EH (cell line): ENCODE measurements at places on chromosomes 3 and 15.

- peak; percentile 96 for DNase-seq
Measured at GRCh38 chr3:141412087-141412935, 44.0 kb downstream of the ZBTB38 start.

DNA sequence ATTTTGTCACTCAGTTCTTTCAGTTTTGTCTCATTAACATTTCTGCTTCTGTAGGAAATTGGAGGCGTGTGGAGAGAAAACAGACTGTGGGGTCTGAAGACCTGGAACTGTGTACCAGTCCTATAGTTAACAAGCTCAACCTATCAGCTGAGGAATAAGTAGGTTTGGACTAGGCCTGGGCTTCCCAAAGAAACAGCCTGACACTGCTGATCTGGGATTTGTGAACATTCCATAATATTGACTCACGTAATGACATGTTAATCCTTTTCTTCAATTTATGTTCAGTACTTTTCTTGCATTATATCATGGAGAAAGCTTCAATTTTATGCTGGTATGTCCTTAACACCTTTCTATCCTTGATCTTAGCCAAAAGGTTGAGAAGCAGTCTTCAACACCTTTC is 181.6 kb upstream of the RORA start:
- DNase-seq = peak; percentile 6

GRCh38 chr3:168094877-168095610 is 680 bp downstream of the GOLIM4 start:
- DNase-seq = peak; percentile 81

- DNase-seq = no peak
Measured at GRCh38 chr15:62896380-62896866, 146.1 kb upstream of the TPM1 start.

GRCh38 chr3:804211-804610 is 288.6 kb upstream of the CNTN6 start:
- no peak for DNase-seq

DNA sequence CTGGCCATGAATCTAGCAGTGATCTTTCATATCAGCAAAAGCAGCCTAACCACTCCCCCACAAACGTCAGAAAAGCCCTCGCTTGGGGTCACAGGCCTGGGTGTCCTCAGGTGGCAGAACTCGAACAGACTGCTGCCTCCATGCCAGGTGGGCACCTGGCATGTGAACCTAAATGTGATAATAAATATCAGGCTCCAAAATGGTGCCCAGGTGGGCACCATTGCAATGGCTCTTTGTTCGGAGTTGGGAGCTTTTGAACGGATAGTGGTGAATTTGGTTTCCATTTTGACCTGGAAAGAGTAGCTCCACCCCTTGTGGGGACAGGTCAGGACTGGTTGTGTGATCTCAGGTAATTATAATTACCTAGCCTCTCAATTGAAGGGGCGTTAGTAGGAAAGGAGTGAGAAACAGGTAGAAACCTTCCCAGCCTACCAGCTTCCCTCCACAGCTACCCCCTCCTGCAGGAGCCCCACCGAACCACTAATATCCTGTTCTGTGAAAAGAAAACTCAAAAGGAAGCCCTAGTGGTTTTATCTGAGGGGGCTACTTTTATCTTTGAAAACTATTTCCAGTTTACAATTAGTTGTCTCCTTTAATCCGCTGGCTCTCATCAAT is 18.1 kb downstream of the MYO1E start:
- no peak for DNase-seq

DNA sequence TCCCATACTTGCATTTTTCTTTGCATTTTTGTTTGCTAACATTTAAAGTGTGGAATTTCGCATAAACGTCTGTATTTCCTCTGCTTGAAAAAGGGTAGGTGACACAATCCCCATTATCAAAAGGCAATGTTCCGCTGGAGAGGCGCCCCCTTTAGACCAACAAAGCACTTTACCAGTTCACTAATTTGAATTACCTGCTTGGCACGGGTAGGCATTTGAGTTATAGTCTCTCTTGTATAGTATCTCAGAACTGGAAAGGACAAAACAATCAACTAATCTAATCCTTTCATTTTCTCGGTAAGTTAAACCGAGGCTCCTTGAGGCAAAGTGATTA is 775 bp upstream of the CCDC39 start:
- DNase-seq = peak; percentile 36

DNA sequence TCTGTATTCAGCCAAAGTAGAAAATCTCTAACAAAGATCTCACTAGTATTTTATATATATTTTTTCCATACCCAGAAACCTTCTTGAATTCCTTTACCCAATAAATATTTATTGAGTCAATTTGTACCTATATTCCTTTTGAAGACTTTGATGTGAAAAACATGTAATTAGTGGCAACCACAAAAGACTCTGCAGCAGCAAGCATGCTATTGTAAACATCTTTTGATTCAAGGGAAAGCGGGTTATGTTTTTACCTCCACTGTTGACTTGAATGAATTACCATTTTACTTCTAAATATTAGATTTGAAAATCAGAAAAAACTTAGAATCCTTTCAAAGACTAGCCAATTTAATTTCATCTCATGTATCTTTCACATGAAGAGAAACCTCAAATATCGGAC is 2.4 kb downstream of the GPR15 start:
- no peak for DNase-seq

DNA sequence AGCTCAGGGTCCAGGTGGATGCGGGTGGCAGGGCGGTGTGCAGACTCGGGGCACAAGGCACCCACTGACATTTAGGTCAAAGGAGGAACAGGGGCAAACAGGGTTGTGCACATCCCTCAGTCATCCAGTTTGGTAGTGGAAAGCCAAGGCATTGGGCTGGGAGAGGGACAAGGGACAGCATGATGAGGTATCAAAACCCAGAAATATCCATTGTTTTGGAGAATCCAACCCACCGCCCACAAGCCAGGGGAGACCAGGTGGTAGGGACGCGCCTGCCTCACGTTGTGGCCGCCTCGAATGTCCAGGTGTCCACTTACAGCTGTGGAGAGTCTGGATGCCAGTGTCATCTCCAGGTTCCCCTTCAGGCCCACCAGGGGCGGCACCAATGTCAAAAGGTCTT is 33.3 kb downstream of the SLC41A3 start:
- DNase-seq = no peak

GRCh38 chr3:55405436-55405835 is 81.7 kb downstream of the WNT5A start:
- DNase-seq = peak; percentile 36

- no peak for DNase-seq
Measured at GRCh38 chr3:182981038-182981380, 671 bp upstream of the DCUN1D1 start.

GRCh38 chr3:156463123-156463522 is 91.8 kb downstream of the SSR3 start:
- DNase-seq = no peak

- DNase-seq = no peak
Measured at GRCh38 chr3:17354341-17354740, 388.1 kb downstream of the TBC1D5 start.

- peak; percentile 28 for DNase-seq
Measured at GRCh38 chr15:99073008-99073717, 31.7 kb upstream of the SYNM start.

DNA sequence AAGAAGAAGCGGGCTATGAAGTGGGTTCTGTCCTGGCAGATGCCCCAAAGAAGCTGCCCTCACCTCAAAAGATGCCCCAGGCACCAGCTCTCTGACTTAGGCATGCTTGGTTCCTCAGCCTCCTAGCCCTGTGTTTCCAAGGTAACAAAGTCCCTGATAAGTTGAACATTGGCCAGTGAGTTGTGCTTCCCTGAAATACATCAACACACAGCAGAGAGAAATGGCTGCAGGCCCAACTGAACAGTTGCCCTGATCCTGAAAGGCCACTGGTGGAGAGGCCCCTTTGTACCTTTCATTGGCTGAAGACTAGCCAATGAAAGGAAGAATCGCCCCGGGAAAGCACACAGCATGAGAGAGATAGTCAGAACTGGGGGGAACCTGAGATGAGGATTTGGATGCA is 169.9 kb upstream of the CTNNB1 start:
- no peak for DNase-seq

DNA sequence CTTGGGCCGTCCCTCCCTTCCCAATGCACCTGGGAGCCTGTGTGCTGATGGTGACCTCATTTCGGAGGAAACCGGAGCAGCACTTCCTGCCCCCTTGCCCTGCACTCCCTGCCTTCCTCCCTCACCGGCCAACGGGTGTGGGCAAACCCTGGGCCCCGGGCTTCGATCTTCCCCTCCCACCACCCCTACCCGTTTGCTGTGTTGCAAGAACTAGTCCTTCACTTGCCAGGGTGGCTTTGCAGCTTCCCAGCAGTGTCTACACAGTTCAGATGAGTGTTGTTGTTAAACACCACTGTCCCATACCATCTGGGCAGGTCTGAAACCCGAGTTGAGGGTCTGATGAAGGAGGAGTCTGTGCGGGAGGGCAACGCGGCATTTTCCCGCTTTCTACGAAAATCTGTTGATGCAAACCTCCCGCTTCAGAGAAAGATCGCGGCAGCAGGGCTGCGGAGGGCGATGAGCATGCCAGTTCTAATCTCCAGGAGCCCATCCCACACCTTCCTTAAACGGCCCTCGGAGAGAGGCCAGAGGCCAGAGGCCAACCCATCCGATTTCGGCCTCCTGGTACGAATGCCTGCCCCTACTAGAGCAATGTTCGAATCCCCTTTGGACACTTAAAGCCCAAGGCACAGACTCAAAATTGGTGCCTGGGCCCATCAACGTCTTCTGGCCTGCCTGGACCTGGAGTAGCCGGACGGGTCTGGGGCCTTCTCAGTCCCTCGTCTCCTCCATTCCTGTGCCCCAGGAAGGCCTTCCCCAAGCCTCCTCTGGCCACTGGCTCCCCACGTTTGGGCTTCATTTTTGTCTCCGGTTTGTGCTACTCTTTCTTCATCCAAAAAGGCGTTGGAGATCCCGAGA is 35.7 kb upstream of the POLG start:
- no peak for DNase-seq

DNA sequence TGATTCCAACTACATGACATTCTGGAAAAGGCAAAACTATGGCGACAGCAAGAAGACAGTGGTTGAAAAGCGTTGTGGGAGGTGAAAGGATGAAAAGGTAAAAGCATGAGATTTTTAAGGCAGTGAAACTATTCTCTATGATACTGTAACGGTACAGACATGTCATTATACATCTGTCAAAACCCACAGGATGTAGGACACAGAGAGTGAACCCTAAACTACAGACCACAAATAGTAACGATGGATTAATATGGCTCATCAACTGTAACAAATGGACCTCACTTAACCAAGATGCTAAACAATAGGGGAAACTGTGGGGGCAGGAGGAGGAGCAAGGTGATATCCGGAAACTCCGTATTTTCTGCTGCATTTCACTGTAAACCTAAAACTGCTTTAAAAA is 39.1 kb downstream of the MYO9A start:
- DNase-seq = no peak

DNA sequence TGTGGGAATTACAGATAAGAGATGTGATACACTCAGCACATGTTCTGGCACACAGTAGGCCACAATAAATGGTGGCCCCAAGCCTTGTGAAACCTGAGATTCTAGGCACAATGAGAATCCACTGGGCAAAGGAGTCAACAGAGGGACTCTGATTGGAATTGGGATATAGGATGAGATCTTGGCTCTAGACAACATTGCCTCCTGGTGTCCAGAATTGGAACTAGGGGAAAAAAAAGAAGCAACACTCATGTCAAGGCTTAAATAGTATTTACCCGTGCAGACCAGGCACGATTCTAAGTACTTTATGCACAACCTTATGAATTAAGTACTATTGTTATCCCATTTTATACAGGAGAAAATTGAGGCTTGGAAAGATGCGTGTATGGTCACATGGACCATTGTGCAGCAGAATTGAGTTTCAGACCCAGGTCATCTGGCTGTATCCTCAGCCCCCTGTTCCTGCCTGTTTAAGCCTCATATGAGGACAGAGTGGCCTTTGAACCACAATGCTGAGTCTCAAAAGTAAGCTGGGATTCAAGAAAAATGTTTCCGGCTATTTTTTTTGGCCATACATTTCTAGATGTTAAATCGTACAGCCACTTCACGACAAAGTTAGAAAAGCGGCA is 124.8 kb downstream of the SV2B start:
- DNase-seq = peak; percentile 27

GRCh38 chr3:97264180-97264579 is 449.8 kb downstream of the EPHA6 start:
- no peak for DNase-seq

- no peak for DNase-seq
Measured at GRCh38 chr15:74908635-74909034, 2.0 kb upstream of the FAM219B start.

DNA sequence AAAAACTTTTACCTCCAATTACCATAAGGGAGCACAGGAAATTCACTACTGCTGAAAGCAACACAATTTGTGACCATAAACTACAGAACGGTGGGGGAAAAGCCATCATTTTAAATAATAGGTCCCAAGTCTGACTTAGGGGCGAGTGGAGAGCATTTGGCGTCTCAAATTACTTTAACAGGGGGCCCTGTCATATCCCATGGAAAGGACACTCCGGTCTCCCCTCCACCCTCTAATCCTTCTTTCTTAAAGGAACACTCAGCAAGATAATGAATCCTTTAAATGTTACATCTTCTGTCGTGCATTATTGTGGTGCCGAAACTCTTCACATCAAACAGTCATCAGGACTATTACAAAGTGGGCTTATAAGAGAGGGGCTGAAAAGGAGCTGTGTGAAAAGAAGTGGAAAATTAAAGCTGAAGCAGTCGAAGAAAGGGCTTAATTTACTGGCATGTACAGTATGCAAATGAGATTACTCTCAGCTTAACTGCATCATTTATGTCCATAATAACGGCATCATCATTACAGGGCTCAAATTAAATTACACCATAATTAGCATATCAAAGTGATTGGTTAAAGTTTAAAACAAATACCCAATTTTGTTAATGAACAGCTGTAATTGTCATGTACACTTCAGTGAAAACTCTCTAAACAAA is 342.2 kb downstream of the FOXP1 start:
- DNase-seq = no peak

DNA sequence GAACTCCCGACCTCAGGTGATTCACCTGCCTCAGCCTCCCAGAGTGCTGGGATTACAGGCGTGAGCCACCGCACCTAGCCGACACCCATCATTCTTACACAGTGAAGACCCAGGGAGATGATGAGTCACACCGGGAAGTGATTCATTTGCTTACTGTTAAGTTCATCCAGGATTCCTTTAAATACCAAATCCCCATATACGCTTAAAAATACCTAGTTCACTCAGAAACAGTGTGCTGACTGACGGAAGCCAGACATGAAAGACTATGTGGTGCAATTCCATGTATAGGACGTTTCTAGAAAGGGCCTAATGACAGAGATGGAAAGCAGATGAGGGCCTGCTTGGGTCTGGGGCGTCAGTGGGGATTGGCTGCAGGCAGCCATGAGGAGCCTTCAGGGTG is 75.2 kb downstream of the APBA2 start:
- DNase-seq = peak; percentile 90

DNA sequence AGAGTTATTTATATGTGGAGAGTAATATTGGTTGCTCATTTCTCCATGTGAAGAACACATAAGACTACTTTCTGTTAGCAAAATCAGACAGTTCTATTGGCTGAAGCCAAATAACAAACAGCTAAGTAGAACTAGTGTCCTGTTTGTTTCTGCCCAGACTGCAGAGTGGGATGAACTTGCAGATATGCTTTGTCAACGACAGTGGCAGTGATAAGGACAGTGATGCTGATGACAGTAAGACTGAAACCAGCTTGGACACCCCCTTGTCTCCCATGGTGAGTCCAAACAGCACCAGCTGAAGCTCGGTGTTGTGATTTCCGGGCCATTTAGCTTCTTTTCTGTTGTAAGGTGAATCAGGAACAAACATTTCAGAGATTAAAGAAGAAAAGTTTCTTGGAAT is 102.6 kb upstream of the IL12A start:
- DNase-seq = no peak

- no peak for DNase-seq
Measured at GRCh38 chr15:65156692-65157091, 23.1 kb upstream of the PDCD7 start.

GRCh38 chr3:186180891-186181481 is 72.1 kb upstream of the ETV5 start:
- no peak for DNase-seq
